ENCODE measurements at places on chromosomes 2 and 18.
A peak's percentile ranks its signal among the peaks of the same experiment; 100 is the strongest.

- DNase-seq = no peak
These were observed 52.4 kb upstream of the ATP8B1 start for GRCh38 chr18:57855551-57855950.

- peak; percentile 89 for DNase-seq
These were observed 114.0 kb downstream of the FAM210A start for GRCh38 chr18:13612196-13612997.

GRCh38 chr2:139626128-139626527, 845.9 kb upstream of the NXPH2 start:
- no peak for DNase-seq

DNA sequence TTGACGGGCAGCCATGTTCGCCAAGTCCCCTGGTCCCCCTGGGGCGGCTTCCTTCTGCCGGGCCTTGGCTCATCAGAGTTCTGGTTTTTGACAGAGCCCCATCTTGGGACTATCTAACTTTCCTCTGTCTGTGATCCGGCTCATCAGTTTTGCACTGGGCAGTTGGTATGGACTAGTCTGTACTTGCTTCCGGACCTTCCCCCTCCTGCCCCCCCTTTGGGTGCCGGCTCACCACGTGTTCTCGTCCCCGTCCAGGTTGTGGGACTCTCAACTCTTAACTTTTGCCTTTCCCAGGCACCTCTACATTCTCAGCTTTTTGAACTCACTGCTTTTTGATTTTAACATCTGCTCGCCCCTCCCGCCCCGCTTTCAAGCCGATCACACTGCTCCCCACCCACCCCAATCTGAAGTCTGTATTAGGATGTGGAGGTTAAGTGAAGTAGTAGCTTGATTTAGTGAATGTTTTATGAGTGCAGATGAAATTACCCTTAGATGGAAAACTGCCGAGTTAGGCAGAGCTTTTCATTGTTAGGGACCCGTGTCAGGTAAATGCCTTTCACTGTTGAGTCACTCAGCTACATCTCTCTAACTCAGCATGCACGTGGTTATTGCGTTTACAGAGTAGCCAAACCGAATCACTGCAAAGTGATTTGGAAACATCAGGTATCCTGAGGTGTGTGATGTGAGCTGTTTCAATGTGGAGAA, 874 bp downstream of the WDR43 start:
- DNase-seq = peak; percentile 15

DNA sequence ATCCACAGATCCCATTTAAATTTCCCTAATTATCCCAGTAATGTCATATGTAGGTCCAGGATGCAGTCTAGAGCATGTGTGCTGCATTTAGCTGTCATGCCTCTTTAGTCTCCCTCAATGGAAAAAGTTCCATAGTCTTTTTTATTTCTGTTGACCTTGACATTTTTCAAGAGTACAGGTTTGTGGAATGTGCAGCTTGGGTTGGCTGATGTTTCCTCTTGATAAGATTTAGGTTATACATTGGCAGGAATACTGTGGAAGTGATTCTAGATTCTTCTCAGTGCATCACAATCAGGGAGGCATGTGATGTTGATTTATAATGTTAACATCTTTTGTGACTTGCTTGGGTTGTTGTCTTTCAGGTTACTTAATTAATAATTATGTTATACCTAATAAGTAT, 42.5 kb downstream of the PPM1B start:
- no peak for DNase-seq

GRCh38 chr2:43149482-43150107, 76.8 kb downstream of the ZFP36L2 start:
- DNase-seq = no peak

DNA sequence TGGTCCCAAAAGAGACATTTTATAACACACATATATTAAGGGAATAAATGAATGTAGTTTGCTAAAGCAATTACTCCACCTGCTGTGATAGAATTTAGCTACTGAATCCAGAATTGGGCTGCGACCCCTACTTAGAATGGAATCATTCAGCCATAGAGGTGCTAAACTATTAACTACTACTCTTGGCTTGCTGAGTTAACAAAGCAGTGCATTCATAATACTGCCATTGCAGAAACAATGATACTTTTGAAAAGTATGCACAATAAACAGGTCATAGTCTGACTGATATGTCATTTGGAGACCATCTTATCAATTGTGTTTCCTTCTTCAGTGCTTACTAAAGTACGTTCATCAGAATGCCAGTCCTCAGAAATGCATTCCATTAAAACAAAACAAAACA, 273.6 kb downstream of the PIEZO2 start:
- DNase-seq = no peak

DNA sequence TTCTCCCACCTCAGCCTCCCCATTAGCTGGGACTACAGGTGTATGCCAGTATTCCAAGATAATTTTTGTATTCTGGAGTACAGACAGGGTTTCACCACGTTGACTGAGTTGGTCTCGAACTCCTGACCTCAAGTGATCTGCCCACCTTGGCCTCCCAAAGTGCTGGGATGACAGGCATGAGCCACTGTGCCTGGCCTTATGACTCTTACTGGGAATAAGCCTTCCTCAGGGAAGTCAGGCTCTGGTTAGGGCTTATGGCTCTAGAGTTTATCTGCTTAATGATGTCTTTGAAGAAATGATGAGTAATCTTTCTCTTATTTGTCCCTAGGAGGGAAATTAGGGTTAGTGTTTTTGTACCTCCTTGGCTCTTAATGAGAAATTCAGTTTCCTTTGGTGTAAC, 187.7 kb downstream of the FAM210A start:
- DNase-seq = no peak

DNA sequence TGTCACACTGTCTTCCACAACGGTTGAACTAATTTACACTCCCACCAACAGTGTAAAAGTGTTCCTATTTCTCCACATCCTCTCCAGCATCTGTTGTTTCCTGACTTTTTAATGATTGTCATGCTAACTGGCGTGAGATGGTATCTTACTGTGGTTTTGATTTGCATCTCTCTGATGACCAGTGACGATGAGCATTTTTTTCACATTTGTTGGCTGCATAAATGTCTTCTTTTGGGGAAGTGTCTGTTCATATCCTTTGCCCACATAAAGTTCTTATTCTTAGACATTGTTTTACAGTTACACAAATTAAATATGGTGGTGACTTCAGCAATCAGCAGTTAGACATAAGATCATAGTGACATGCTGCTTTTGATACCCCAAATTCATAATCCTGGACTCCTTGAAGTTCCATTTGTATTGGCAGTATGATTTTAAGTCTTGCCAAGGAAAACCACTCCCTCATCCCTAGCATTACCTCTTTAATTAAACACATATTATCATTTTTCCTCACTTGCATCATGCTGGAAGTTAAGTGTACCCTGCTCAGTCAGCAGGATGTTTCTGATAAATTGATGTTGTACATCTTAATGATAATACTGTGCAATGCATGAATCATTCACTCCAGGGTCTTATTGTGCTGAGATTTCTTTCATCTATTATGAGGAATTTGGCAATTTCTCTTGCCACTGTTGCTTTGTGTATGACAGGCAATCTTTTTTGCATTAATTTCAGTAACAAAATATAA, 67.6 kb upstream of the STAT1 start:
- DNase-seq = no peak

DNA sequence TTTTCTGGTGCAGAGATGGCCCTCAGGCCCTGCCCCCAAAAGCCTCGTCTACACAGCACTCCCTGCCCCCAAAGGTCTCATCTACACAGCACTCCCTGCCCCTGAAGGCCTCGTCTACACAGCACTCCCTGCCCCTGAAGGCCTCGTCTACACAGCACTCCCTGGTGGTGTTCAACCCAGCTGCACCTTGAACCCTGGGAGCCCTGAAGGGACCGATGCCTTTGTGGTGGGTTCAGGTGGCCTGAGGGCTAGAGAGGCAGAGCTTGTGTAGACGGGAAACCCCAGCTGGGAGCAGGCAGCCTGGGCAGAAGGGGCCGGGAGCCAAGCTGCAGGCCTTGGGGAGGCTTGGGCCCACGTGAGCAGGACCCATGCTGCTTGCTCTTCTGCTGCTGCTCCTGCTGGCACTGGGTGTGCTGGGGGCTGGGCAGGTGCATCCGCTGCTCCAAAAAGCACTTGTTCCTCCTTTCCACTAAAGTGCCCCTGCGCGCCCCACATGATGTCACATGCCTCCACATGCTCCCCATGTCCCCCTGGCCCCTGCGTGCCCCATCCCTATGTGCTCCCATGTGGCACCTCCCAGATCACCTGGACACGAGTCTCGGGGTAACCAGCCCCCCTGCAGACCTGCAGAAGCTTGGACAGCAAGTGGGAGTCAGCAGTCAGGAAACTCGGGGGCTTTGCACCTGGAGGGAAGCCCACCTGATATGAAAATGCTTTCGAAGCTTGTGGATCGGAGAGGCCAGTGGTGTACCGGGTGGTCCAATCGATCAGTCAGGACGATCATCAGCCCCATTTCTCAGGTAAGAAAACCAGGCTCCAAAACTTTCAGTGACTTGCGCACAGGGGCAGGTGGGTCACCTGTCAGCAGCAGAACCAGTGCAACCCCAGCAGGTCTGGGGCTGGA, 94.9 kb upstream of the CTDP1 start:
- DNase-seq = no peak

DNA sequence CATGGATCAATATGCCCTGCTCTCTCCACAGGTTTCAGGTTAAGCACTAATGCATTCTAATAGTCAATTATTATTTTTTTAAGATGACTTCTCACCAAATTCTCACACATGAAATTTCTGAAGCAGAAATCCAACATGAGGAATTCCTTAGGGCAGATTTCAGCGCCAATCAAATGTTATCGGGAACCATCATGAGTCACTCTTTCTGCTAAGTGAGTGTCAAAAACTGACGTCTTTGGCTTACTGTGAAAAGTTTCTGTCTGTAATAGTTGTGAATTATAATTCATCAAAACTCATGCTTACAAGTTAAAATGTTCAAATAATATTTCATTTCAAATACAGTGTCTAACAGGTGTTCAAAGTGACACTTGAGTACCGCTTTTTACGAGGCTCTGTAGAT, 1038.6 kb downstream of the SOCS6 start:
- DNase-seq = no peak

GRCh38 chr2:143725400-143725799, 596.2 kb downstream of the ARHGAP15 start:
- no peak for DNase-seq

GRCh38 chr18:72840109-72840508, 27.7 kb downstream of the NETO1 start:
- DNase-seq = no peak

DNA sequence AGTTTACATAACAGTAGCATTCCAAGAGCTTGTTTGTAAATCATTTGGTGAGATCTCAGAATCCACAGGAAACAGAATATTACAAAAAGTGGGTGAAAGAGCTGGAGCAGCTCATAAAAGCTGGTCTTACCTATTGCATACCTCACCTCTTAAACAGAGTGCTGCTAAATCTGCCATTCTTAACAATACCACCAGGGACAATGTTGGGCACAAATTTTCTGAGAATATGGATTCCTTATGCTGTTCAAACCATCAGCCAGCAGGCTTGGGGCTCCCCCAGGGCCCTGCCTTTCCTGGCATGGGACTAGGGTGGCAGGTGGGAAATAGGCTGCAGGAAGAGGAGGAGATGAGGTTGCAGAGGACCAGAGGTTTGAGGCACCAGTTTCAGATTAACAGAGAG, 55.6 kb downstream of the TGFA start:
- DNase-seq = no peak

DNA sequence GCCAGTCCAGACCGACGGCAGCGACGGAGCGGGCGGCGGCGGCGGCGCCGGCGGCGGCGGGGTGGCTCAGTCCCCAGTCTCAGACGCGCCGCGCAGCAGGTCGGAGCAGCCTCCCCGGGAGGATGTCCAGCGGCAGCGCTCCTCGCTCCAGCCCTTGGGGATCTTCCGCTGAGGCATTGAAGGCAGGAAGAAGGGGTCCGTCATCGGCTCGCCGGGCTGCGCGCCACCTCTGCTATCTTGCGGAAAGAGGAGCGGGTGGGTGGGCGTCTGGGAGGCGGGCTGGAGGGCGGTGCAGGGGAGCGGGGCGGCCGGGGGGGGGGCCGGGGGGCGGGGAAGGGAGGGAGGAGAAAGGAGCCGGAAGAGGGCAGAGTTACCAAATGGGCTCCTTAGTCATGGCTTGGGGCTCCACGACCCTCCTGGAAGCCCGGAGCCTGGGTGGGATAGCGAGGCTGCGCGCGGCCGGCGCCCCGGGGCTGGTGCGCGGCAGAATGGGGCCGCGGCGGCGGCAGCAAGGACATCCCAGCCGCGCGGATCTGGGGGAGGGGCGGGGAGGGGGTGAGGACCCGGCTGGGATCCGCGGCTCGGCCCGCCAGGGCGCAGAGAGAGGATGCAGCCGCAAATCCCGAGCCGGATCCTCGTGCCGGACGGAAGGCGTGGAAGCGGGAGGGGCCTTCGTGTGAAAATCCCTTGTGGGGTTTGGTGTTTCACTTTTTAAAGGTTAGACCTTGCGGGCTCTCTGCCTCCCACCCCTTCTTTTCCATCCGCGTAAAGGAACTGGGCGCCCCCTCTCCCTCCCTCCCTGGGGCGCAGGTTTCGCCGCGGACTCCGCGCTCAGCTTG, at the start of gene NETO1:
Gene NETO1 (minus strand): TSS at position 242 of the 839 bp plus-strand sequence. CDS start 696 bp downstream, outside the sequence.
- no peak for DNase-seq

- no peak for DNase-seq
These were observed 11.0 kb downstream of the ZNF407 start for GRCh38 chr18:74608681-74609080.

GRCh38 chr2:118993392-118993752, 51.4 kb downstream of the MARCO start:
- DNase-seq = no peak
